Omental fat pad (tissue), 4 donors: ENCODE measurements at places on chromosomes 2 and 18.

DNA sequence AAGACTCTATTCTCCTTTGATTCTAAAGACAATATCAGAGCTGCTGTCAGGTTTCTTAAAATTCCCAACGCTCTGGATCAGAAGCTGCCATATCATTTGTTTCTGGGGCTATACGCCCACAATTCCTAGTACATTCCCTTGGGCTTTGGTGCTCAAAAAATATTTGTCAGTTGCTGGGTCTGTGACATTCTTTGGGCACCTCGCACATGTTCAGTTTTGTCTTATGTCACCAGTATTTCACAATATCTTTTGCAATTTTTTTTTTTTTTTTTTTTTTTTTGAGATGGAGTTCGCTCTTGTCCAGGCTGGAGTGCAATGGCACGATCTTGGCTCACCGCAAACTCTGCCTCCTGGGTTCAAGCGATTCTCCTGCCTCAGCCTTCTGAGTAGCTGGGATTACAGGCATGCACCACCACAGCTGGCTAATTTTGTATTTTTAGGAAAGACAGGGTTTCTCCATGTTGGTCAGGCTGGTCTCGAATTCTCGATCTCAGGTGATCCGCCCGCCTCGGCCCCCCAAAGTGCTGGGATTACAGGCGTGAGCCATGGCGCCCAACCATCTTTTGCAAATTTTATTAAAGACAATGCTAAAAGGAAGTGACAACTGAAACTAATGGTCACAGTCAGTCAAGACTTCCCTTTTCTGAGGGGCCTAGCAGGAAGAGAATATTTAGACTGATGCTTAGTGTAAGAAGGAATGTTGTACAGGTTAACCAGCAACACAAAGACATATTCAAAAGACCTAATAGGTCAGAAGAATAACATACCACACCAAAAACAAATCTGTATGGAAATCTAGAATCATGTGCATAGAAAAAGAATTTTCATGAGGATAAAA, 6.8 kb downstream of the ZNF397 start:
- DNase-seq: no peak

- DNase-seq: no peak
These were observed 30.3 kb upstream of the ACYP2 start for GRCh38 chr2:54085069-54085468.

GRCh38 chr2:133894429-133894828, 326.2 kb upstream of the NCKAP5 start:
- no peak for DNase-seq

DNA sequence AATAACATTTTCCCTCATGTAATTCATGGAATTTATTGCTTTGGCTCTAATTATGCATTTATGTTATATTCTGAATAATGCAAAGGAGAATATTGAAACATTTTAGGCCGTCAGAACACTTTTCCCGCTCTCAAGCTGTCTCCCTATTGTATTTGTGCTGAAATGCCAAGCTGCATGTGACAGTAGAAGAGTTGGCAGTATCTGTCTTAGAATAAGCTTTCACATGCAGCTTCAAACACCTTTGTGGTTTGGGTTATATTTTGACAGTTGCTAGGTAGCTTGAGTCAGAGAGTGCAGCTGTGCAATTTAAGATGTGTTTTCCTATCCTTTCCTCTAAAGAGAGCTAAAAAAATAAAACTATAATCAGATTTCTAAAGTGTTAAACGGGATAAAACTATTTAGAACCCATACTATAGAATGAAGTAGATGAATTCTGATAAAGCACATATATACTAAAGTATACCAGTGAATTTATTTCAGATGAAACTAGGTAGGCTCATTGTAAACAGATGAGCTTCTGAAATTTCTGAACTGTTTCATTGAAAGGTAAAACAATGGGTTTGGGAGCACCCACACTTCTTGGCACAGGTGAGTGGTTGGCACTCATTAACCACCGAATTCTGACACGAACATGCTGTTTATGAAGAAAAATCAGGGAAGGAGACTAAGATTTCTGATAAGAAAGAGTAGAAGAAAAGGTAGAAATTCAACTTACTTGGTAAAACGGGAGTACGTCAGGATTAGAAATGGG, 43.4 kb downstream of the PLCL1 start:
- DNase-seq: no peak

GRCh38 chr2:190569994-190570755, 35.7 kb upstream of the NEMP2 start:
- no peak for DNase-seq

DNA sequence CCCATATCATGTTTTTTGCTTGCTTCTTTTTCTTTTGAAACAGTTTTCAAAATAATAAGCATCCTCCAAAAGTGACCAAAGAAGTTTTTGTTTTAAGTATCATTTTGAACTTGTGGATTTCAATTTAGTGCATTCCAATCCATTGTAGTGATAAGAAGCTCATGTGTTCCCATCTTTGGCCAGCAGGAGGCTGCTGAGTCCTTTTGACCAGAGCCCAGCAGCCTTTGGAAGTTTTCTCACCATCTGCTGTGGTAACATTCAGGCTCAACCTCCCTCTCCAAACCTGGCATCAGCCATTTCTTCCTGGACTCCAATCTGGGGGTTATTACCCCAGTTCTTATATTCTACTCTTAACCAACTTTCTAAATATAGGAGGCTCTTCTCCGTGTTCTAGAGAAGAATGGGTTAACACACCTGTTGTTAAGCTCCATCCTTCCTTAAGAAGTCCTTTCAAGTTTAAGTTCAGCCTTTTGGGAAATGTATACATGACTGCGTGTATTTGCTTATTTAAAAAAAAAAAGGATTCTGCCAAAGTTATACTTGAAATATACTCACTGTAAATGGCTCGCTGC, 39.0 kb upstream of the MAL start:
- DNase-seq: no peak

GRCh38 chr2:24826773-24827145, 33.5 kb downstream of the CENPO start:
- DNase-seq: no peak

DNA sequence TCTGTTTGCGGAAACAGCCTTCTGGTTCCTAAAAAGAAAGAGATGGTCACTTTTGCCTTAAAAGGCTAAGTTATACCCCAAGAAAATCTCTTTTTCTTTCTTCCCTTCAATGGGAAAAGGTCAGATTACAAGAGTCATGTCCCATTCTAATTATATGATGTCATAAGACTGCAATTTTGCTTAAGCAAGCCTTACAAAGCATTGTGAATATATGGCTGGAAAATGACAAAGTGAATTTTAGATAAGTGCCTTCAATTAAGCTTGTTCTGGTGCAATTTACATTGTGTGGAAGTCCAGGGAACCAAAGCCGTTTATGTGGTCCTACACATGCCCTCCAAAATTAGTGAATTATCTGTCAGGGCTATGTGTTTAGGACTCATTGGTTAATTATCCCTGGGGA, 7.6 kb upstream of the BMP10 start:
- no peak for DNase-seq

- no peak for DNase-seq
These were observed 381.0 kb downstream of the MTX2 start for GRCh38 chr2:176650104-176650837.

- no peak for DNase-seq
These were observed at the start of gene CLIP4 for GRCh38 chr2:29114946-29115609. Gene CLIP4 (plus strand): TSS chr2:29115415. CDS start chr2:29121389, 5,974 bp downstream.

DNA sequence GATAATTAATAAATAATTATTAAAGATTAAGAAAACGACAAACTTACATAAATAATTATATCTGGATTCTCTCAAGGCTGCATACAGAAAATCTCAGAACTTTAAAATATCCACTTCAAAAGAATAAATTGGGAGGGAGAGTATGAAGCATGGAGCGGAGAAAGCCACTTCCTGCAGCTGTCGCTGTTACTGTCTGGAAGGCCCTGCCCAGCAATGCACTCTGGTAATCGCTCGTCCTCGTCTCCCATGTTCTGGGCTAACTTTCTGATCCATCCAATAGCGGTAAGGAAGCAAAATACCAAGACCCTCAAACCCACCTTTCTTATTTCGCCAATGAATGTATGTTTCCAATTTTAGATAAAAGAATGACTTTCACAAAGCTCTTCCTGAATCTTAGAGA, 26.7 kb downstream of the CYRIA start:
- DNase-seq: no peak

DNA sequence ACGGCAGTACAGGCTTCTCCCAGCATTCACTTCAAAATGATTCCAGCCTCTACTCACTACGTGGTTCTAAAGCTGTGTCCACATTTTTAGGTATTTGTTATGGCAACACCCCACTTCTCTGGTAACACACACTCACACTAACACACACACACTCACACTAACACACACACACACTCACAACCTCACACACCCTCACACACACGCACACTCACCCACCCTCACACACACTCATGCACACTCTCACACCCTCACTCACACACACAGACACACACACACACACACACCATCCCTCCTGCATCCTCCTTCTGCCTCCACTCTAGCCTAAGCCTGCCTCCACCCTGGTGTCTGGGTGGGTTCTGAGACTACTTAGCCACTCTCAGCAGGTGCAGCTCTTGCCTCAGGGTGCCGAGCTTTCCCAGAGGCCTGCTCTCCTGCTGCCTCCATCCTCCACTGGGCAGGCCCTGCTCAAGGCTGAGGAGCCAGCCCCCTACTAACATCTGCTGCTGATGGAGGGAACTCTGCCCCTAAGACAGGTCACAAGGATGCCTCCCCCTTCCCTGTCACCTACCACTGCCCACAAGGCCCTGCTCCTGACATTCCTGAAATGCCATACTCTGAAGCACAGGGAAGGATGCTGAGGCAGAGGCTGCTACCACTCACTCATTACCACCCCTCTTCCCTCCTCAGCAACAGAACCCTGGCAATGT, 63.9 kb downstream of the NCAPH start:
- DNase-seq: no peak

GRCh38 chr2:171814883-171815282, 79.2 kb downstream of the SLC25A12 start:
- DNase-seq: no peak

DNA sequence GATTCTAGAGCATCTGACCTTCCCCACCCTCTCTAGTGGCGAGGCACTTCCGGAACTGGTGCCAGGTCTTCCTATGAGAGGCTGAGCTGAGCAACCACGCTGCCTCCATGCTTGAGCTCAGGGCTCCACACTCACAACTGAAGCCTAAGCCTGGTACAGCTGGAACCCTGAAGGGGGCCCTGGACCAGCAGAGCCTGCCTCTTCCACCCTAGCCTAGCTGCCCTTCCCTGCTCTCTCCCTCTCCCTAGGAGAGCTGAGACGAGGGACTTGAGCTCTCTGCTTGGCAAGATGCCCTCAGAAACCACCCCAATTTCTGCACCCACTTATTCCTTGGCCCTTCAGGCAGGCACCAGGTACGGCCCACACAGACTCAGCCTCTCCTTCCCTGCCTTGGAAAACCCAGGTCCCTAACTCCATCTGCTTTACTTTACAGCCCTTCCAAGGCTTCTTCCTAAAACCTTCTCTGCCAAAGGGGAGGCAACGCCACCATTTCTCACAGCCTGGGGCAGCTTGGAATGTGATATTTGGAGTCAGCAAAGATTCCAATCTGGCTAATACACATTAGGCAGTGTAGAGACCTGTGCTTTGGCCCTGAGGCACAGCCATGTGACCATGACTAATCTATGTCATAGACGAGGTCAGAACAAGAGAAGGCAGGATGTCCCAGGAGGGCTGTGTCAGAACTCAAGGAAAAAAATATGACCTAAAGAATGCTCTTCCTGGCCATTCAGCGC, 18.8 kb downstream of the COX7A2L start:
- DNase-seq: no peak

DNA sequence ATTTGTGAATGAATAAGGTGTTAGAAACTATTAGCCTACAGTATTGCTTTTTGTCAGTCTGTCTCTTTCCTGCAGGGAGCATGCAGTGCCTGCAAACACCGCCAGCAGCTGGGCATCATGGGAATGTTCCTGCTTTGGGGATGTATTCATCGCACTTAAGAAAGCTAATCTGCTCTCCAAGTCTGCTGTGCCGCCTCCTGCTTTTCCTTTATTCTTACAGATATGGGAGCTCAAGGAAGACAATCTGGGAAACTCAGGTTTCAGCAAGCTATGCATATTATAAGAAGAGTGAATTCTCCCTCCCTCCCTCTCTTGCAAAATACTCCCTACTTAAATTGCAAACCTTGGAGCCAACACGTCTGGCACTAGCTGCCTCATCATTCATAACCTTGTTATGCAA, 479.2 kb upstream of the ACVR2A start:
- DNase-seq: no peak

- DNase-seq: no peak
These were observed 44.3 kb upstream of the FIGN start for GRCh38 chr2:163779970-163780597.
